ENCODE measurements at places on chromosomes 7 and 10. TPM values are rescaled to one million over a fixed set of nuclear protein-coding genes. Genes with fewer than 3 reads are reported as not detected.

Gene RBM20
- 0.05 TPM for polyA plus RNA-seq

Gene TMEM273
- polyA plus RNA-seq: 12.6 TPM

Gene PNLIPRP2
- not detected for polyA plus RNA-seq

Gene ZNF485
- 5.3 TPM for polyA plus RNA-seq

Gene ASB13
- 0.10 TPM for polyA plus RNA-seq

Gene ZNF804B
- polyA plus RNA-seq: not detected

Gene KLLN
- polyA plus RNA-seq: 2.2 TPM

DNA sequence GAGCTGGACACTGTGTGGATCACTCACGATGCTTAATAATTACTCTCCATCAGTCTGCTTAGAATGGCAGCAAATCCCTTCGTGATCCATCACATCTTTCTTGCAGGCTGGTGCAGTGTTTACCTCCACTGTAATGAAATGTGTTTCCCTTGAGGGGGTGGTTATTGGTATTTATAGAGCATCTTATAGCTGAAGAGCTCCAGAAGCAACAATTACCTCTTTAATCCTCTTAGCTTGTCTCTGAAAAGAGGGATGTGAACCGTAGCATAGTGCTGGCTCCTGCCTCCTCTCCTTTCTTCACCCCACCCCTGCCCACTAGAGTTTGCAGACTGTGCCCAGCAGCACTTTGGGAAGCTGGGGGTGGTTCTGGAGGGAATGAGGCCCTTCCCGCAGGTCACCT lies 132.6 kb downstream of the CAMK1D start:
- no peak for DNase-seq

DNA sequence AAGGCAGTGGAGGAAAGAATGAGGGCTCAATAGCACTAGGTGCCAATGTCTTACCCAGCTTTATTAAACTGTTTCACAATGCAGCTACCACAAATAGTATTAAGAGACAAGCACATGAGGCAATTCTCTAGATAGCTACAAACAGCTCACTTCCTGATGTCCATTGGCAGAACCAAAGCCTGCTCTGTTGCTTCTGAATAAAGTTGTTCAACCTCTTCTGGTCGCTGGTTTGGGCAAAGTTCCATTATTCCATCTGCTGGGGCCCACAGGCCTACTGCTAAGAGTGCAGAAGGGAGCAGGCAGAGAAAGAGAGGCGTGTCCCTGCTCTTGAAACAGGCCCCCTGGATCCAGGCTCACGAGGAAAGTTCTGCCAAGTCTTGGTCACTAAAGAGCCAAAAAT lies 173.9 kb downstream of the ZNF438 start:
- DNase-seq: no peak

DNA sequence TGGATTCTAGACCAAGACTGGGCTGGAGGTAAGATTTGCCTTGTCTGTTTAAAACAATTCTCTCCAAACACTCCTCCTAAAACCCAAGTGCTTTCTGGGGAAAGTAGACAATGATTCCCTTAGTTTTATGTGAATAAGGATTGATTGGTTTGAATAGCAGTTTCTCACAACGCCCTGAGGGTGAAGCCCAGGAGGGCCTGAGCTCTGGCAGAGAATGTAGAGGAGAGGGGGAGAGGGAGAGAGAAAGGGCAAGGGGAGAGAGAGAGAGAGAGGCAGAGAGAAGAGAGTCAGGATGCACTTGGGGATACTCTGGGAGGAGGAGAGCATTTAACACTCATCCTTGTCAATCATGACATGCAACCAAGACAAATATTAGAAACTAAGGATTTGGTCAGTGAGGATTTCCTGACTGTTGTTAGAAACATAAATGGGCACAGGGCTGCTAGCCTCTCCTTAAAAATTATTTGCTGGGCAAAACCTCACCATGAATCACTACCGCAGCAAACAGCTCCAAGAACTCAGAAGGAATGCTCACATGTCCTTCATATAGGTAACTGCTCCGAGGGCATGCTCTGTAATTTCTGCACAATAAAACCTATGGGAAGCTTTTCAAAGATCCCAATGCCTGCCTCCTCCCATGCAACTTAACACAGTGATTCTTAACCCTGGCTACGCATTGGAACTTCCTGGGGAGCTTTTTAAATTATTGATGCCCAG lies 55.2 kb upstream of the RAPGEF5 start:
- no peak for DNase-seq

DNA sequence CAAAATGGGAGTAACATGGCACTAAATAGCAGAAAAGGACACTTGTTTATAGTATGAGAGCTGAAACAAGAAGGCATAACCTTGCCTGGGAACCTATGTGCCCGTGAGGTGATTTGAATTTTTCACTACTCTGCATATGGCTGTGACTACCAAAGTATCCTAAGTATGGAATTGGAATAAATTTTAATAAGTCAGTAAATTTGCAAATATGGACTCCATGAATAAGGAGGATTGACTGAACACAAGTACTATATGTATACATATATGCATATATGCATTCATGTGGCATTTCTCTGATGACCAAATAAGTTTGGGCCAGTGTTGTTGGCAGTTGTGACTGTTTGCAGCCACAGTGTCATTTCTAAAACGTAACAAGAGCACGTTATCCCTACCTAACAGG lies 34.5 kb downstream of the PRR15 start:
- no peak for DNase-seq

- DNase-seq: no peak
These were observed 92.6 kb downstream of the CYTH3 start for GRCh38 chr7:6179620-6180343.

- DNase-seq: no peak
These were observed 18.8 kb upstream of the FAM170B start for GRCh38 chr10:49152663-49153062.

DNA sequence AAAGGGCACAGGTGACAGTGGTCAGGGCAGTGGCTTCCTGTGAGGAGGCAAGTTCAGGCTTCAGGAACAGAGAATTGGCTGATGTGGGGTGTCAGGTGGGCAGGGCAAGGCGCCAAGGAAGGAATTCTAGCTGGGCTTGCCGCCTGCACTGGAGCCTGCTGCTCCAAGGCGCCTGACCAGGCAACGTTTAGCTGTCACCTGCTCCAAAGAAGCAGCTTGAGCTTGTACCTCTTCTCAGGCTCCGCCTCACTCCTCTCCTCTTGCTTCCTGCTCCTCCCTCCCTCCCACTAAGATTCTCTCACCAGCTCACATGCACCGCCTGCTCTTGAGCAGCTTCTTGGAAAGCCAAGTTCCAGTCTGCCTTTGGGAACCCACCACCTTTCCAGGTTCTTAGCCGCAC lies 187.4 kb upstream of the GRB10 start:
- no peak for DNase-seq

DNA sequence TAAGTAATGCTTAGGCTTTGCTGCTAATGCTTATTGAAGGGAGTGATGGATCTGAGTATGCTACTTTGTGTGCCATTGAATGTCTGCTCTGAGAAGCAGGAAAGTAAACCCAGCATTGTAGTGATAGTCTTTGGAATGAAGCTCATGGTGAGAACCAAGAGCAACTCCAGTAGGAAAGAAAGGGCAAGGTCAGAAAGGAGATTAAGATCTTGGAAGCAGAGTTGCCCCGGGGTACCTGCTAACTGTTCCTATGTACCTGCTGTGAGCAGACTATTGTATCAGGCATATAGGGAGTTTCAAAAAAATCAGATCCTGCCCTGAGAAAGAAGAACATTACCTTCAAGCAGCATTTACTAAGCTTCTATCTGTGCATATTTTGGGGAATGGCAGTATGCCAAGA lies 54.5 kb upstream of the AASS start:
- no peak for DNase-seq

GRCh38 chr7:70619130-70619529 lies 512.8 kb upstream of the GALNT17 start:
- no peak for DNase-seq
